ENCODE measurements at places on chromosomes 3 and 15. TPM values are rescaled to one million over a fixed set of nuclear protein-coding genes. Genes with fewer than 3 reads are reported as not detected.

DNA sequence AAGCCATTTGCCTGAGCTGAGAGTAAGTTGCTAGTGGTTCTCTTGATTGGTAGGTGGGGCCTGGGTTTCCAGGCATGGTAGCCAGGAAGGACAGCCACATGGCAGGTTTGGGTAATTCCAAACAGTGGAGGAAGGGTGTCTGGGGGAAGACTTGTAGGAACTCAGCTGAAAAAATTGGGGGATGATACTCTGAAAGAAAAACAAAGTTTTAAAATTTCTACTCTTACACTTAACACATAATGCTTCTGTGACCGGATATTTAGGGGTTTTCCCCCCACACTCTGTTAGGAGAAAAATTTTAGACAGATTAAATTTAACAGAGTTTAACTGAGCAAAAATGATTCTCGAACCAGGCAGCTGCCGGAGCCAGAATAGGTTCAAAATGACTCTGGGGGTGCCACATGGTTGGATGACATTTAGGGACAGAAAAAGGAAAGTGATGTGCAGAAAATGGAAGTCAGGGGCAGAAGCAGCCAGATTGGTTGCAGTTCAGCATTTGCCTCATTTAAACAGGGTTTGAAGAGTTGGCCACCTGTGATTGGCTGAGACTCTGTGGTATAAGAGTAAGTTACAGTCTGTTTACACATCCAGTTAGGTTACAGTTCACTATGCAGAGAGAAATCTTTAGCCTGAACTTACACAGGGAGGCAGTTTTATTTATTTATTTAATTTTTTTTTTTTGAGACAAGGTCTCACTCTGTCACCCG, 8.1 kb downstream of the B2M start:
- DNase-seq: no peak

DNA sequence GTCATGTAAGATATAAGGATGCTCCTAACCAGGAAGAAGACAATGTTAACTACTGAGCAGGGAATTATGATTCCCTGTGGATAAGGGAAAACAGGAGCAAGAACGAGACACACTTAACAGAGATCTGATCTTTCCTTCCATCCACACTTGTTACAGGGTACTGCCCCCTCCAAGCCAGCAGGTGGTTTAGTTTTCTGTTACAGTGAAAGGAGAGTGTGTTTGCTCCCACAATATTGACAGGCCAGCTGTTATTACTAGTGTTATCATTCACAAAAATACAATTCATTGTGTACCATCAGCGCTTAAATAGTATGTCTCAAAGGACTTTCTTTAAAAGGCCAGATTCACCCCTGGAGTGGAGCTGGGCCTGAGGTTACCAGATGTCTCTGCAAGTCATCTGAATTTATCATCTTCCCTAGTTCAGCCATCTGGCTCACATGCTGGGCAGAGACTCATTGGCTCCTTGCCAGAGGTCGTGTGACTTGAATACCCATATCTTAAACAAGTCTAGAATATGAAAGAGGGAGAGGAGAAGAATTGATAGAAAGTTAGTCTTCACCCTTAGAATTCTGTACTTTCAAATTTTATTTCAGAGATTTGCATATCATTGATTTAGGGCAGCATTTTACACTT, 16.8 kb upstream of the FMN1 start:
- DNase-seq: no peak

DNA sequence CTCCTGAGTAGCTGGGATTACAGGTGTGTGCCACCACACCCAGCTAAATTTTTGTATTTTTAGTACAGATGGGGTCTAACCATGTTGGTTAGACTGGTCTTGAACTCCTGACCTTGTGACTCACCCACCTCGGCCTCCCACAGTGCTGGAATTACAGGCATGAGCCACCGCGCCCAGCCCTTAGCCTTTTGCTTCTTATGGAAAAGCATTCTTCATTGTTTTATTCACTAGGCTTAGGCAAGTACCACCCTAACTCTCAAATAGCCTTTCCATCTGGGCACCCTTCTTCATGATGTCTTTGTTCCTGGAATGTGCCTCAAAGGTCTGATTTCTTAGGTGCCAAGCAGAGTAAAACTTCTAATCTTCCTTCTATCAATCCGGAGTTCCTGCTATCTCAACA, 641.8 kb downstream of the FHIT start:
- DNase-seq: no peak

DNA sequence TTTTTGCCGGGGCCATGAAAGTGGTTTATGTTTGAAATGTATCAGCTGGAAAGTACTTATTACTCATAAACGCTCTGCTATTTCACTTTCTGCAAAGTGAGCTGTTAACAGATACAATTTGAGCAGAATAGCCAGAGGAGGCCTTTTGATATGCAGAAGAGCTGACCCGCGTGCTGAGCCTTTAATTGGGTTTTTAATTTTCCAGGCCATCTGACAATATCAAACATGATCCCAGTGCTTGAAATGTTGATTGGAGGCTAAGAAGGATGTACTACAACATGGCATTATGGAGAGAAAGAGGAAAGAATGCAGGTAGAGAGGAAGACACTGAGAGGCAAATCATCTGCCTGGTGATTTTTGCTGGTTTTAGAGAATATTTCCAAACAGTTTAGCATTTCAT, 261.3 kb upstream of the MEIS2 start:
- DNase-seq: no peak

DNA sequence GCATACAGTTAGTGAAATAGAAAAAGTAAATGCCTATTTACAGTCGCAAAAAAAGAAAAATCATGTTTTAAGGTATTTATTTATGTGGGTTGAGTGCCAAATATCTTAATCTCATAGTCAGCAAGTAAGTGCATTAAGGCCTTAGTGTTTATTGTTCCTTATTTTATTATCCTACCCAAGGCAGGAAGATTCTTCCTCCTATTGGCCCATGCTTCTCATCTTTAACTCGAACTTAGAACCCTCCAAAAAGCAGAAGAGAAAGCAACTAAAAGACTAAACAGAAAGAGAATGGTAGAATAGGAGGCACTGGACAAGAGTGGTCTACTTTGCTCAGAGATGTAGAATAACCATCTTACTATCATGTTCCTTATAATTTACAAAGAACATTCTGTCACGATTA, 7.5 kb downstream of the RFX7 start:
- DNase-seq: no peak

GRCh38 chr3:167450195-167450594, 23.6 kb downstream of the SERPINI2 start:
- no peak for DNase-seq

DNA sequence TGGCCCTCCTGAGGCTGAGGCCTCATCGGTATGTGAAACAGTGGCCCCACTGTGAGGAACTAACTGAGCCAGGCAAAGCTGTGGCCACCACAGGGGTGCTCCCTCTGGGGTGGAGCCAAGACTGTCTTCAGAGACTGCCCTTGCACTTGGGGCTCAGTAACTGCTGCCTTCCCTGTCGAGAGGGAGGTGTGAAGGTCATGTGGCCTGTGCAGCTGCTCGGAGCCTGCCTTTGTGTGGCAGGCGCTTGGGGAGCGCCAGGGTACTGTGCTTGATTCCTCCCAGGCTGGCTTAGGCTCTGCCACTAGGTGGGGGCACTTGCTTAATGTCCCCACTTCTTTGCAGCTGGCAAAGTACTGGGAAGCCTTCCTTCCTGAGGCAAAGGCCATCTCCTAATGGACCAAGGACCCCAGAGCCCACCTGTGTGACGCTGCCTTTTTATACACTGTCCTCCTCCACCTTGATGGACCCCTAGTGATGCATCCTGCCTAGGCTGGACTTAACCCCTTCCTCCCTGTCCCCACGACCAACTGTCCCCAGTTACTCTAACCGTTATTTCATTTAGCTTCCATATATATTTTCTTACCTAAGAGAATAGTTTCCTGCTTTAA, 14.2 kb upstream of the SNX22 start:
- DNase-seq: no peak

DNA sequence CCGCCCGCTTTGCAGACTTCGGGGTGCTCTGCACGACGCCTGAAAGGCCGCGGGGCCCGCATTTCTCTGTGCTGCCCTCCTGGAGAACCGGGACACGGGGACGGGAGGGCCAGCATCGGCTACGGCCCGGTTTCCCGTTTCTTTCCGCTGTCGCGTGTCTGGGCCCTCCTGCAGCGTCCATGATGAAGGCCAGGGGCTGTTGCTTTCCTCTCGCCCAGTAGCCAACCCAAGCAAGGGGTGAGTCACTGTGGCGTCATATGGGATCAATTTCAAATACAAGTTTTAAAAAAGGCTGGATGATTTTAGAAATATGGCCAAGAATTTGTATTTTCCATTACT, 435 bp downstream of the SLC35G2 start:
- peak; percentile 29 for DNase-seq

DNA sequence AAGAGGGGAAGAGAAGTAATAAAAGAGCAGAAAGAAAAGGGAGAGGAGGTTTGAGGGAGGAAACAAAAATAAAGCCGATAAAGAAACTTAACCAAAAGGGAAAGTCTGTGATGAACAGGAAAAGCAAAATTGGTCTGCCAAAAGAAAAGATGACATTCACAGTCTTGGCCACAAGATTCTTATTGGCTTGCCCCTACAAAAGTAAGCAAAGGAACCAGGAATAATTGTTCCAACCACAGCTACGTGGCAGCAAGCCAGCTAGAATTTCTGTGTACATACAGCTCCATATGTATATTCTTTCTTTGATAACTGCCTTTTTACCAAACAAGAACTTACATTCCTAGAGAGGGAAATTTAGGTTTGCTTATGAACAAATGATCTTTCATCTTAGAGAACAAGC, 79.6 kb downstream of the MLH1 start:
- DNase-seq: no peak

- no peak for DNase-seq
These were observed 130.9 kb upstream of the TNIK start for GRCh38 chr3:171591070-171591469.

DNA sequence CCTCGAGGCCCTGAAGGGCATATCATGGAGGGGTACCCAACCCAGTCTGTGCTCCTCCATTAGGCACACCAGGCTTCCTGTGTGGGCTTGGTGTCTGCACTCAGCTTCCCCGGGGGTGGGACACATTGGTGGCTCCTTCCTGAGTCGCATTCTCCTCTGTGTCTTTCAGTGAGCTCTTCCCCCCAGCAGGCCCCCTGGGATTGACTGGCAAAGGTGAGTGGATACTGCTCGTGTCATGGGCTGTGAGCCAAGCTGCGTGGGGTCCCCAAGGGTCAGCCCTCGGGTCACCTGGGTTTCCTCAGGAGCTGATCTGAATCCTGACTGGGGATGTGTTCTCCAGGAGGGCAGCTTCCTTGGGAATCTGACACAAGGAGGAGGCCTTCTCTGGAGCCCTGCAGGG, 231.0 kb downstream of the SNRPN start:
- DNase-seq: peak; percentile 5

GRCh38 chr3:152281133-152281713, 12.5 kb downstream of the MBNL1 start:
- no peak for DNase-seq

DNA sequence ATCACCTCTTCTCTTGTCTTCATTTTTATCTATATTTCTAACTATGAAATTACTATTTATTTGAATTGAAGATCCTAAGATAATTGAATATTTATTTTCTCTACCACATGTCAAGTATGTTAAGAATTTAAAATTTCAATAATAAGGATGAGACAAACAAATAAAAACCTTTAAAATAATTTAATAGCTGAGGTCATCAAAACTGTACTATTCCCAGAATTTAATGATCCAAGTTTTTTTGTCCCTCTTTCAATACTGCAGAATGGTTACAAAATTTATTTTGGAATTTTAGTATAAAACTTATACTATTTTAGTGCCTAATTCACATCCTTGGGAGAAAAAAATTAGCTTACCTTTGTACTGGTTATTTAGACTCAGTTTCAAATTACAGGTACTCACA, 774.9 kb downstream of the ROBO2 start:
- DNase-seq: no peak

The C3orf85 gene
- not detected for total RNA-seq

DNA sequence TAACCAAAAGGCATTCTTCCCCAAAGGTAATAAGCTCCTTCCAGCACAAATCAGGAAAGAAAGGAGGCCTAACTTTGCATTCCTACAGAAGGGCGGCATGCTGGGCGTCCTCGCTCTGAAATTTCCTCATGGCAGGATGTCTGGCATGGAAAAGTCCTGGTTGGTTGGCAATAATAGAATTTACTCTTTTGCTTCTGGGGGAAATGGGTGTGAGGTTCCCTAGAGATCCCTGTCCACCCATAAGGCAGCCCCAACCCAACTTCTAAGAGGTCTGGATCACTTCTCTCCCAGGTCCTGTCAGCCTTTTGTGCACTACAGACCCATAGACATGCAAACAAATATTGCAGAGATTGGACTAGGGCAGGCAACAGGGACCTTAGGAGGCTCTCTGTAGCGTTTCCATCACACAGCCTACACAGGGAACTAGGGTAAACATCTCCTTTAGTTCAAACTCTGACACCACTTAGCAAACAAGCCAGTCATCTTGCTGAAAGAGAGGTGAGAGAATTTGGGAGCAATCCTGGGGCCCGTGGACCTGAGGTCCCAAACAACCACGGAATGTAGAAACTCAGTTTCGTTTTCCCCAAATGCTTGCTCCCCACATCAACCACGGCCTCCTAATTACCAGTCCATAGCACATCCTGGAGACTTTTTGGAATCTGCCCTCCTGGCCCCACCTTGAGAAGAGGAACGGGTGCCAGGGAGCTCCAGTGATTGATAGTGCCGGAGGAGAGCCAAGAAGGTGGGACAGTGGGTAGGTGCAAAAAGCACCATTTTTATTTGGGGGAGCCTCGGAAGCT, 2.1 kb downstream of the ZIC4 start:
- no peak for DNase-seq

GRCh38 chr3:11047500-11047899, 55.0 kb downstream of the SLC6A1 start:
- no peak for DNase-seq

DNA sequence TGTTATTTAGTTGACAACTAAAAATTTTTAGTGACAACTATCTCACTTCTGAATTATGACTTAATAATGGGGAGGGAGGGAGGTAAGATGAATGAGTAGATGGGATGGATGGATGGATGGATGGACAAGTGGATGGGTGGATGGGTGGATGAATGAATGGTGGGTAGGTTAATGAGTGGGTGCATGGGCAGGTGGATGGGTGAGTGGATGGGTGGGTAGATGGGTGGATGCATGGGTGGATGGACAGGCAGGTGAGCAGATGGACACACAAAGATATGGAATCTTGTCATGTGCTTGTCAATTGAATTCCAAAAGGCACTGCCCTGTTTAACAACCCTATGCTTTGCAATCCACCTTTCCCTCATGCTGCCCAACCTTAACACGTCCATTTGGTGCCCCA, 41.5 kb downstream of the KLHL25 start:
- DNase-seq: no peak

DNA sequence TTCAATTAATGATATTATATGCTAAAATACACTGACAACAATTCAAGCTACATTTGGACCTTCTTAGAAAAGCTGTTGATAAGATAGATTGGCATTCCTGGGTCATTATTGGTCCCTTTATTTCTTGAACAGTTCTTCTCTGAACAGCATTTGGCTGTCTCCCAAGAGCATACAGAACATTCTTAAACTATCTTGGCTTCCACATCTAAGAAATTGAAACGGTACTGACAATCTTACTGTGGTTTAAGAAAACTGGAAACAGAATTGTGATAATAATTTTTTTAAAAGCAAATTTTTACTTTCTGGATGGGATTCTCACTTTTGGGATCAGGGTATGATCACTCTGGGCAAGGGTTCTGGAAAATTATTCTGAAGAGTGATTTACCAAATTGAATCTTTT, 161.7 kb upstream of the ZNF385D start:
- no peak for DNase-seq

The INKA1 gene
- 0.84 TPM for total RNA-seq

Measured in omental fat pad (tissue), 4 donors.